ENCODE measurements at places on chromosomes 5 and 9.

GRCh38 chr5:31192442-31192841, 1.0 kb upstream of the CDH6 start:
- no peak for DNase-seq

DNA sequence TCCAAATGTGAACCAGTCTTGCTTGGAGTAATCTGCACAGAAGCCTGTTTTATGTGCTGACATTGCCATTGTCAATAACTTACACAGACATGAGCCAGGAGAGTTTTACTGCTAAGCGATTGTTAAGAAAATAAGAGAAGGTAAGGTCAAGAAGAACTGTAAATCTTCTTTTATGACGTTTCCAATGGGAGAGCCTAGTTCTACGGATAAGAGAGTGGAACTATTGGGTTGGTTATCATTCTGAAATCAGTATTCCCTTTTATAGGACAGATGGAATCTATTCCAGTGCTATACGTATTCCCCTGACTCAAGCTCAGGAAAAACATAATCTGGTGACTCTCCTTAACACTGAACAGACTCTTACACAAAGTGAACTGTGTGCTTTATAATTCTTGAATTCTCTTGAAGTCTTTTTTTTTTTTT, 137.9 kb upstream of the OTULINL start:
- DNase-seq, result no peak

- no peak for DNase-seq
These were observed 1315.5 kb upstream of the C9orf72 start for GRCh38 chr9:28888806-28889205.

GRCh38 chr5:157477814-157478494, 17.9 kb downstream of the NIPAL4 start:
- no peak for DNase-seq

GRCh38 chr9:76528642-76529190, 69.7 kb downstream of the GCNT1 start:
- DNase-seq, result no peak

DNA sequence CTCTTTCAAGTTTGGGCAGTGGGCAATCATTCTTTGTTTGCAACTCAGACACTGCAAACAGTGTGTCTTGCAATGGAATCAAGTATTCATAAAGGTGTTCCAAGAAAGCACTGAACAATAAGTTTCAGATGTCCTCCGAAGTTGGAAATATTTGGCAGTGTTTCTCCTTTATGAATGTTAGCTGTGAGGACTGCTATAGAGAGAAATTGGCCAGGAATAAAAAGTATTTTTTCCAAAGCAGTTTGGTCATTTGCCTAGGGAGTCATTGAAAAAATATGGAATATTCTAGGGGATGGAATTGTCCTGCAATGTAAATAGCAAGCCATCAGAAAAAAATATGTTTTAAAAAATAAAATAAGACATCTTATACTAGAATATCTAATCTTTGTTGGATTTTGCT, 688.6 kb upstream of the SEMA6A start:
- DNase-seq, result no peak

- DNase-seq, result no peak
These were observed 166.7 kb downstream of the ZDHHC21 start for GRCh38 chr9:14526504-14526903.

- no peak for DNase-seq
These were observed 548.8 kb downstream of the EFNA5 start for GRCh38 chr5:107121793-107122519.

DNA sequence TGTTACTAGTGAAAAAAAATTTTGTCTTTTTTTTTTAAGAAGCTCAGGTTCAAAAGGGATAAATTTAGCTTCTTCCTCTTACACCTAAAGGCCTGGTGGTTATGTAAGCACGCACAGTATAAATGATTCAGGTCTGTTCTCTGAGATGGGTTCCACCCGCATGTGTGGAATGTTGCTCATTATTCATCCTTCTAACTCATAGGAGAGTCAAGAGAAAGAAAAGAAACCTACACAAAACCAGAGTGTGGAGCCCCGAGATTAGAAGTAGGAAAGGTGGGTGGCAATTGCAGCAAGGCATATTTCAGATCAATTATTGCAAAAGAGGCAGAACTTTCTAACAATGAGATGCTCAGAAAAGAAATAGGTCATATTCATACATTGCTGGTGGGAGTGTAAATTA, 13.5 kb downstream of the PLAC8L1 start:
- DNase-seq, result no peak

DNA sequence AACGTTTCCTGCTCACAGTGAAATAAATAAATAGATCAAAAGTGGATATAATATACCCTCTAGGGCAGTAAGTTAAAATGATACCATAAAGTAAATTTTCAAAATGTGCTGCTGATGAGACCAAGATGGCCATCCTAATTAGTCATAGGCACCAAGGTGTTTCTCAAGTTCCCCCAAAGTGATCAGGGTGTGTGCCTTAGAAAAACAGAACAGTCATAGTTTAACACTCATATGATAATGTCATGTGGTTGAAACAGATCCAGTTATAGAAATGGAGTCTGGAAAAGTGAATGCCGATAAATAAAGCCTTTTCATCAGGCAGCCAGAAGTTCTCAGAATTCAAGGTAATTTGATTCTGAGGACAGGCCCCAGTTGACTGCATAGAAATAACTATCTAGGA, 161.5 kb upstream of the CDKN2B start:
- DNase-seq, result no peak

- DNase-seq, result no peak
These were observed 87.5 kb upstream of the FSD1L start for GRCh38 chr9:105360344-105360743.

DNA sequence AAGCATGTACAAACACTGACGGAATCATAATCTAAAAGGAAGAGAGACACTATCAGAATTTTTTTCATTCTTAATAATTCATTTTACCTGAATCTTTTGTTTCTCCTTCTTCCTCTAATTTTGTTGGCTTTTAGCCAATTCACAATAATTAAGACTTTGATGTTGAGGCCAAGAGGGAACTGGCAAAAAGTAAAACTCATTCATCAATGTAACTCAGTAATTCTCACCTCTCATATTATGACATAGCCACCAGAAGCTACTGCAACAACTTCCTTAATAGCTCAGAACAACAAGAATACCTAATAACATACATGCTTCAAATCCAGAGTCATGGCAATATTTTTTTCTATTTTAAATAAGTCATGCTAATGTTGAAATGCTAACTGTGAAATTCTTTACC, 64.5 kb downstream of the MCTP1 start:
- DNase-seq, result no peak

GRCh38 chr9:89153232-89154017, 25.2 kb downstream of the SHC3 start:
- DNase-seq, result no peak

DNA sequence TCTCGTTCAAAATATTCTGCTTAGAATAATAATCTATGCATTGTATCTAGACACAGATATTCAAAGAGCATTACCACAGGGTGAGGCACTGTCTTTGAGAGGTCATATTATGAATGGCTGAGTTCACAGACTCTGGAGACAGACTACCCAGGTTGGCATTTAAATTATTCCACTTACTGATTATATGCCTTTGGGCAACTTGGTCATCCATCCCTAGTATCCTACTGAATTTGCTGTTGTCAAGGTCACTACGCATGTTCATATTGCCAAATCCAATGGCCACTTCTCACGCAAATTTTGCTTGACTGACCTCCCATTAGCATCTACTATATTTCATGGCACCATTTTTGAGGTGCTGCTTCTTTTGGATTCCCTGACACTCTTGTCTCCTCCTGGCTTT, 498.6 kb upstream of the TLE4 start:
- DNase-seq, result no peak

GRCh38 chr9:130295945-130296782, 30.6 kb downstream of the HMCN2 start:
- DNase-seq, result no peak

DNA sequence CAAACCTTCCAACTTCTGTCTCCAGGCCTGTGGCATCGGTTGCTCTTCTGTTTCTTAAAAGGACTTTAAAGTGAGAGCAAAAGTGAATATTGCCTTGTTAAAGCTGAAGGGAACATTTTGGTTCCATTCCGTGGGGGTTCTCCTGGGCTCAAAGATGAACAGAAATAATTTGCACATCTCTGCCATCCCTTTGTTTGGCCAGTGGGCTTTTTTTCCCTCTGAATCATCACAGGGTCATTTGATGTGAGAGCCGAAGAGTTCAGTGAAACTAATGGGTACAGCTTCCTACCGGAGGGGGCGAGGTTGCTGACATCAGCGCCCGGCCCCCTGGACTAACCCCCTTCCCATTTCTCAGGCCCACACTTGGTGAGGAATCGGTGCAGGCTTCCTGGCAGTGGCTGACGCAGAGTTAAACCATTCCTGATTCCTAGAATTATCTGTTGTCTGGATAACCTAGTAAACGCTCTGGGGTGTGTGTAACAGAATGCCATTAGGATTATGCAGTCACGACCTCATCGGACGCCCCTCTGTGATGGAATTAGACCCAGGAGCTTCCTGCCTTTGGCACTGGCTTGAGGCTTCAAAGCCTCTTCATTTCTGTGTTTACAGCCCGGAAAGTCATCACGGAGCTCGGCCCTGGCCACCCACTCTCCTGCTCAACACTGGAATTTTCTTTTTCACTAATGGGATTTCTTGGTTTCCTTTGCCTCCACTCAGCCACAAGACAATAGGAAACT, 61.6 kb upstream of the RPL26L1 start:
- no peak for DNase-seq

DNA sequence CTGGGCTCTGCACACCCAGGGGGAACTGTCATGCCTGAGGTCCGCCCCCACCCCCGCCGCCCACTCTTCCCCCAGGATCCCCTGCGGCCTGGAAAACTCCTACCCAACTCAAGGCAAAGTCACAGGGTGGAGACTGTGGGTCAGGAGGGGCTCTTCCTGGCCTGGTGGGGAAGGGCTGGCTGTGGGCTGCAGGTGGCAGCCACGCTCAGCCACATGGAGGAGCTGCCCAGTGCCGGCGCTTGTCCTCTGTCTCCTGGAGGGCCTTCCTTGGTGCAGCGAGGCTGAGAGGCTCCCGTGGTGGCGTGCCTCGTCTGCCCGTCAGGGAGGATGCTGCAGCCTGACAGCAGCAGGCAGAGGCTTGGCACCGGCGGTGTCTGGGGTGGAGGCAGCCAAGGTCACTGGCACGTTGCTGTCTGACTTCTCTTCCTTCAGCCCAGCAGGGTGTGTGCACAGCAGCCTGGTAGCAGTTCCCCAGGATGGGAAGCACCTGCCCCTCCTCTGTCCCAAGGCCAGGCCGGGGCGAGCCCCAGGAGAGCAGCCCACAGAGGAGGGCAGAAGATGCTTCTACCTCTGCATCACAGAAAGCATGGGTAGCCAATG, 78.1 kb downstream of the ADAMTS2 start:
- no peak for DNase-seq

GRCh38 chr5:143201589-143201988, 201.9 kb downstream of the NR3C1 start:
- DNase-seq, result no peak

DNA sequence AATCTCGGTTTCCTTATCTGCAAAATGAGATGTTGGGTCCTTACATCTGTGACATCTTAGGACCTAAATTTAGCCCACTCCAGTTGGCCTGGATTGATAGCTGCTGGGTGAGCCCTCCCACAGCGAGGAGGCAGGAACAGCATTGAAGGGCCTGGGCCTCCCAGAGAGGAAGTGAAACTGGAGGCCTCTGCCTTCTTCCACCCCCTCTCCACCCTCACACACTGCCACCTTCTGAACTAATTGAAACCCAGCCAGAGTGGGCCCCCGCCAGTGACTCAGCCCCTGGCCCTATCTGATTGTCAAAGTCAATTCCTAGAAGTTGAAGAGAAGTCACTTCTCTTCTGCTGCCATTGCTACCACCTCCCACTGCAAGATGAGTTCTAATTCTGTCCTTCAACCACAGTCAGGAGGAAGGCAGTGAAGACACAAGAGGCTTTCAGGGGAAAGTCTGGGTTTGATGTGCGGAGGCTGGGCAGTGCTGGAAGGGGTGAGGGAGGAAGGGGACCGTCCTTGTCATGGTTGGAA, 55.2 kb upstream of the NEK6 start:
- DNase-seq, result peak; percentile 87

DNA sequence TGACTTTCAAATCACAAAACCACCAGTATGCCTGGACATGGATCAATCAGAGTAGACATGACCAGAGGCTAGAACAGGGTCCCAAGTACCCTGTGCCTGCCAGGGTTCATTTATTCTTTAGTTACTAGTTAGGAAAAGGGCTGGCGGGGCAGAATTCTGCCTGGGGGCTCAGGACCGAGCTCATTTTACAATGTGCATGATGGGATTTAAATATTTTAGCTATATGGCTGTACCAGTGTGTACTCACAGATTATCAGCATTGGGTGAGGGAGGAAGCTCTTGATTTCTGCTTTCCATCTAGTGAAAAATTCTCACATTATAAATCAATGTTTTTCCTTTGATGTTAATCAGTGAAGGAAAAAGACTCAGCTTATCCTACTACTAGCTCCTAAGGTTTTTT, 1511.1 kb downstream of the EFNA5 start:
- no peak for DNase-seq

DNA sequence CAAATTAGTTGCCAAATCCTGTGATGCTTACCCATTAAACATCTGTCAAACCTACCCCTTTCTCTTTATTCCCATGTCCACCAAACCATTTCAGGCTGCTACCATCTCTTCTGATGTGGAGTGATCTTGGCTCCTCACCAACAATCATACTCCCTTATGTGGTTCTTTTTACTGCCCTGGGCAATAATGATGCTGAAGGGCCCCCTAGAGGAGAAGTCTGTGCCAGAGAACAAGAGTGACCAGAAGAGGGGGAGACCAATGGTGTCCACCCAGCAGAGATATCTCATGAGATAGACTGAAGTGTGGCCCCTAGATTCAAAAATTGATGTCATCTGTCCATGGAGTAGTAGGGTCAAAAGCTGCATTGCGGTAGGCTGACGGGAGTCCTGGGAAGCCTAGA, 10.9 kb downstream of the LRRC70 start:
- DNase-seq, result no peak

- DNase-seq, result no peak
These were observed 128.0 kb downstream of the RASEF start for GRCh38 chr9:82934949-82935348.

DNA sequence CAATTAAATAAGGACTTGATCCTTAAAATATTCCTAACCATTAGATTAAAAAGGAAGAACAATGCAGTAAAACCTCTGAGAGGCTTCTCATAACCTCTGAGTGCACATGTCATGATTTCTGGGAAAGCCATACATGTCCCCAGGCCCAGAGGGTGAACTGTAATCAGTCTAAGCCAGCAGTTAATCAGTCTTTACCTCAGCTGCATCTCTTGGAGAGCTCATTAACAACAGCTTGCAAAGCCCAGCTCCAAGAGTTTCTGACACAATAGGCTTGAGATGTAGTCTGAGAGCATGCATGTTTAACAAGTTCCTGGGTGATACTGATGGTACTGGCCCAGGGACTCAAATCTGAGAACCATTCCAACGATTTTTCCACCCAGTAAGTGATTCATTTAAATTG, 392.1 kb downstream of the DNAH5 start:
- no peak for DNase-seq

- no peak for DNase-seq
These were observed 162.5 kb upstream of the KIF2A start for GRCh38 chr5:62143268-62144229.

DNA sequence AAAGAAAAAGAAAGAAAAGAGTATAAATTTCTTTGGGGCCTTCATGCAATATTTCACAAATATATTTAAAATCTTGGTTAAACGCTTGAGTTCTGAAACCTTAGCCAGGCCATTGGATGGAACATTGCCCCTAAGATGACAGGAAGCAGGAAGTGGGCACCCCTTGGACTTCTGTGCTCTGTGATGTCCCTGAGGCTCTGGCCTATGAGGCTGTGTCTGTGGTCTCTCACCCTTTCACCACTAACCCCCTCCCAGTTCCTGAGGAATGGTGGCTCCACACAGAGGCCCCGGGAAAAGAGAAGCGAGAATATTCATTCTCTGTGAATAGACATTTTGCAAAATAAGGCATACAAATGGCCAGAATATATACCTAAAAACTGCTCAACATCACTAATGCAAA, 320.5 kb upstream of the PANK3 start:
- DNase-seq, result no peak

Measured in stimulated activated CD8-positive, alpha-beta memory T cell treated with anti-CD3 and anti-CD28 coated beads, Interleukin-15, amount 100 ng/mL, for 4 hours (primary cell).